ENCODE measurements at places on chromosomes 5 and 9.
A peak's percentile ranks its signal among the peaks of the same experiment; 100 is the strongest.

- no peak overlapping the region for H3K4me3 ChIP-seq
- no peaks in the 10 kb centered on the region for H3K4me1 ChIP-seq
- H3K36me3 ChIP-seq, result no peaks in the 10 kb centered on the region
- H3K27ac ChIP-seq, result no peak overlapping the region
Measured at GRCh38 chr9:122134822-122135528, 24.6 kb downstream of the NDUFA8 start.

- H3K36me3 ChIP-seq, result no peaks in the 10 kb centered on the region
- DNase-seq, result no peak
- H3K4me3 ChIP-seq, result no peak overlapping the region
- peaks cover 16% of the 10 kb centered on the region for H3K27me3 ChIP-seq
- no peak overlapping the region for H3K27ac ChIP-seq
Measured at GRCh38 chr5:139836469-139837208, 41.0 kb downstream of the PSD2 start.

DNA sequence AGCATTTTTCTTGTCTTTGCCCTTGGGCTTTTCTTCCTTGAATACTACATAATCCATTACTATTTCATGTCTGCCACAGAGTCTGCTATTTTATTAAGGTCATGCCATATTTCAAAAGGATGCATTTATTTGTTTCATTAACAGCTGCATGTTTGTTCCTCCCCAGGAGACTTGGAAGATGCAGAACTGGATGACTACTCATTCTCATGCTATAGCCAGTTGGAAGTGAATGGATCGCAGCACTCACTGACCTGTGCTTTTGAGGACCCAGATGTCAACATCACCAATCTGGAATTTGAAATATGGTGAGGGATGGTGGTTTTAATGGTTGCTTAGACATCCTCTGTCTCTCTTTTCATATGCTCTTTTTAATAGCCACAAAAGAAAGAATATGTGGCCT, 4.0 kb downstream of the IL7R start:
- peaks cover 79% of the 10 kb centered on the region for H3K36me3 ChIP-seq
- H3K27ac ChIP-seq, result peak overlapping the region; percentile 24
- no peaks in the 10 kb centered on the region for H3K27me3 ChIP-seq
- peak overlapping the region; percentile 88 for H3K4me3 ChIP-seq
- no peak for DNase-seq
- peaks cover 15% of the 10 kb centered on the region for H3K4me1 ChIP-seq

DNA sequence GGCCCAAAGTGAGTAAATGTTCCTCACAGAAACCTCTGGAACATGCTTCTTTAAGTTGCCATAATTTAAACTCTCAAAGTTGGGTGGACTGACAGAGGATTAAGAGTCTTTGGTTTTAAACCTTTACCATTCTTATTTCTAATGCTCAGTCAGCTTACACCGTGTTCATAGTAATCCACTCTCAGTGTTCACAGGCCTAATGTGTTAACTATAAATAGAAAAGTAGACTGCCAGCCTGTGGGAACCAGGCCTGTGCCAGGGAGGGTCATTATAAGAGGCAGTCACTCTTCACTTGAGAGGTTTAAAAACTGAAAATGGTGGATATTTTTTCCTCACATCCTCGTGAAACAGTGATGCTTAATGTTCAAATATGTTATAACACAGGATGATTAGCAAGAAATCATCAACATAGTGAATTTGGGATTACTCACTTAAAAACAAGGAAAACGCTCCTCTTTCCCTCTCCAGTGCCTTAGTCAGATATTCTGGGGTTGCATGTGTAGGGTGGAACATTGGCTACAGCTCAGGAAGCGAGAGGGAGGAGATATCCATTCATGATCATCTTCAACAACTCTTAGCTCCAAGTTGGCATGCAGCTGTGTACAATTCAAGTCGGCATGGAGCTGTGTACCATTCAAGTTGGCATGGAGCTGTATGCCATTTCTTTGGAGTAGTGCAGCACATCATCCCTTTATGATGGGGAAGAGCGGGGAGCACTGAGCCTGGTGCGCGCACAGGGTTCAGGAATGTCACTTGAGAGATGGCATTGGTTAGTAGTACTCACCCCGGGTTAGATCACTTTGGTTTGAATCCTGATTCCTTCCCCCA, 65.8 kb downstream of the KIAA1958 start:
- H3K36me3 ChIP-seq, result no peaks in the 10 kb centered on the region
- no peaks in the 10 kb centered on the region for H3K27me3 ChIP-seq
- DNase-seq, result no peak
- no peaks in the 10 kb centered on the region for H3K4me1 ChIP-seq
- H3K27ac ChIP-seq, result no peak overlapping the region

DNA sequence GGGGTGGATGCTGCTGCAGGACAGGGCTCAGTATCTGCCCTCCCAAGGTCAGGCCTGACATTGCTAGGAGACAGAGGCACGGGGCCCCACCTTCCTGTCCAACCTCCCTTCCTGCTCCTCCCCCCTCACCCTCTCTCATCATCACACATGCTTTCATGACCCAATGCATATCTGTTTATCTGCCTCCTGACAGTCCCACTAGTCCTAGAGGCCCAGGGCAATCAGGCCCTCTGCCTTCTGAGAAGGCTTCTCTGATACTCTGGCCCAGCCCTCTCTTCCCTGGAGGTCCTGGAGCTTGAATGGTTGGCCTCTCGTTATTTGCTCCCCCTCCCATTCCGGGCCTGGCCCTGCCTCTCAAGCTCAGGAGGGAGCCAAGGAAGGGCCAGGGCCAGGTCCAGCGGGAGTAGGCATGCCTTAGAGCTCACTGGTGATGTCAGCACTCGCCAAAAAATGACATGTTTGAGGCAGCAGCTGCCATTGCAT, 90.6 kb upstream of the SAP30L start:
- H3K36me3 ChIP-seq, result peaks cover 2% of the 10 kb centered on the region
- H3K27me3 ChIP-seq, result no peaks in the 10 kb centered on the region
- peaks cover 6% of the 10 kb centered on the region for H3K4me1 ChIP-seq
- H3K27ac ChIP-seq, result no peak overlapping the region
- no peak overlapping the region for H3K4me3 ChIP-seq
- no peak for DNase-seq

DNA sequence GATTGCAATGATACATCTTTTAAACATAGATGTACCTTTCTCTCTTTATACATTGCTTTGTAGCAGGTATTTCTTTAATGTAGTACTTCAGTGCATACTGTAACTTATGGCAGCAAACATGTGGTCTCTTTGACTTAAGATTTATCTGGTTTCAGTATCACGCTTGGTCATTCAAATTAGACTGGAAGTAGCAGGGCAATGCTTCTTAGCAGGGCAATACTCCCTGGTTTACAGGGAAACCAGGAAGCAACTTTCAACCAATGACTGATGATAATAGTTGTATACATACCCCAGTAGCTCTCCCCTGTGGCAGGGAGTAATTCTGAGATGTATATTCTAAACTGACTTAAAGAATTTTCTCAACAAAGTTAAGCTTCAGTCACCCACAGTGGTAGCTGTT, 761.1 kb upstream of the CDH10 start:
- H3K27ac ChIP-seq, result no peak overlapping the region
- no peak overlapping the region for H3K4me3 ChIP-seq
- no peaks in the 10 kb centered on the region for H3K4me1 ChIP-seq
- H3K36me3 ChIP-seq, result no peaks in the 10 kb centered on the region
- no peaks in the 10 kb centered on the region for H3K27me3 ChIP-seq
- DNase-seq, result no peak

- no peak for DNase-seq
- H3K27ac ChIP-seq, result no peak overlapping the region
- H3K27me3 ChIP-seq, result peaks cover 78% of the 10 kb centered on the region
- peaks cover 19% of the 10 kb centered on the region for H3K4me1 ChIP-seq
- H3K4me3 ChIP-seq, result no peak overlapping the region
Measured at GRCh38 chr5:146342882-146343865, 4.5 kb downstream of the POU4F3 start.

GRCh38 chr5:160263326-160263855, 34.1 kb downstream of the FABP6 start:
- no peak for DNase-seq
- peaks cover under 1% of the 10 kb centered on the region for H3K4me1 ChIP-seq
- H3K27ac ChIP-seq, result no peak overlapping the region
- H3K27me3 ChIP-seq, result no peaks in the 10 kb centered on the region
- H3K4me3 ChIP-seq, result no peak overlapping the region

- H3K27ac ChIP-seq, result no peak overlapping the region
- no peak overlapping the region for H3K4me3 ChIP-seq
- H3K4me1 ChIP-seq, result peaks cover 4% of the 10 kb centered on the region
- no peak for DNase-seq
Measured at GRCh38 chr9:5611321-5612184, 17.4 kb upstream of the RIC1 start.
